ENCODE measurements at places on chromosomes 5 and 9. TPM values are rescaled to one million over a fixed set of nuclear protein-coding genes. Genes with fewer than 3 reads are reported as not detected.

The PCA3 gene
- not detected for polyA plus RNA-seq

The SLC27A6 gene
- not detected for polyA plus RNA-seq

The ZDHHC11B gene
- polyA plus RNA-seq: 0.12 TPM

The SLC46A2 gene
- not detected for polyA plus RNA-seq

The AK3 gene
- polyA plus RNA-seq: 76.8 TPM

The HRCT1 gene
- 0.13 TPM for polyA plus RNA-seq

The CDKN2AIPNL gene
- polyA plus RNA-seq: 13.5 TPM

The SPATA31E1 gene
- polyA plus RNA-seq: not detected

The GFI1B gene
- 0.15 TPM for polyA plus RNA-seq

The AGXT2 gene
- 0.05 TPM for polyA plus RNA-seq
